ENCODE measurements at places on chromosomes 3 and 15.

- DNase-seq: no peak
These were observed 253.1 kb downstream of the NLGN1 start for GRCh38 chr3:173650596-173650995.

- DNase-seq: no peak
These were observed 137.8 kb upstream of the SNTN start for GRCh38 chr3:63514678-63515077.

- DNase-seq: no peak
These were observed 137.2 kb upstream of the EPHA6 start for GRCh38 chr3:96677156-96677555.

DNA sequence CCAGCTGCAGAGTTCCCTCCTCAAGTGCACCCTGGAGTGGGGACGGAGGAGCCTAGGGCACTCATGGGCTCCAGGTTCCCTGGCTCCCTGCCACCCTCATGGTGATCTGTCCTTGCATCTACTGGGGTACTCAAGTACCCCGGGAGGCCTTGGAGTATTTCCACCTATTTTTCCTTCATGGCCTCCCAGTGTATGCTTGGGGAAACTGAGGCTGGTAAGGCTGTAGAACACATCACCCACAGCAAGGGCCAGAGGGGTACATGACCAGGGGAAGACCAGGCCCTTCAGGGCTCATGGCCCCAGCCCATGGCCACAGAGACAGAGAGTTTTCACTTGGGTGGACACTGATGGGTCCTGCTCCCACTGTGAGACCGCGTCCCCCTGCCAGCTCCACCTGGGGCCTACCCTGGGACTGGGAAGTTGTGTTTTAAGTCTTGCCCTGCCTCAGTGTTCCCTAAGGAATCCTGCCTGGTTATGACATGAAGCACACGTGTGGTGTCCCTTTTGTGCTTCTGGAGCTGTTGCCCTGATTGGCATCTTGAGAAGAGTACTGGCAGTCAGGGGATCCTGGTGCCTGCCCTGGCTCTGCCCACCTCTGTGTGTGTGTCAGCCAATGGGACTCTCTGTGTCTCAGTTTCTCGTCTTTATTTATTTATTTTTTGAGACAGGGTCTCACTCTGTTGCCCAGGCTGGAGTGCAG lies 132.8 kb downstream of the TJP1 start:
- DNase-seq: no peak

DNA sequence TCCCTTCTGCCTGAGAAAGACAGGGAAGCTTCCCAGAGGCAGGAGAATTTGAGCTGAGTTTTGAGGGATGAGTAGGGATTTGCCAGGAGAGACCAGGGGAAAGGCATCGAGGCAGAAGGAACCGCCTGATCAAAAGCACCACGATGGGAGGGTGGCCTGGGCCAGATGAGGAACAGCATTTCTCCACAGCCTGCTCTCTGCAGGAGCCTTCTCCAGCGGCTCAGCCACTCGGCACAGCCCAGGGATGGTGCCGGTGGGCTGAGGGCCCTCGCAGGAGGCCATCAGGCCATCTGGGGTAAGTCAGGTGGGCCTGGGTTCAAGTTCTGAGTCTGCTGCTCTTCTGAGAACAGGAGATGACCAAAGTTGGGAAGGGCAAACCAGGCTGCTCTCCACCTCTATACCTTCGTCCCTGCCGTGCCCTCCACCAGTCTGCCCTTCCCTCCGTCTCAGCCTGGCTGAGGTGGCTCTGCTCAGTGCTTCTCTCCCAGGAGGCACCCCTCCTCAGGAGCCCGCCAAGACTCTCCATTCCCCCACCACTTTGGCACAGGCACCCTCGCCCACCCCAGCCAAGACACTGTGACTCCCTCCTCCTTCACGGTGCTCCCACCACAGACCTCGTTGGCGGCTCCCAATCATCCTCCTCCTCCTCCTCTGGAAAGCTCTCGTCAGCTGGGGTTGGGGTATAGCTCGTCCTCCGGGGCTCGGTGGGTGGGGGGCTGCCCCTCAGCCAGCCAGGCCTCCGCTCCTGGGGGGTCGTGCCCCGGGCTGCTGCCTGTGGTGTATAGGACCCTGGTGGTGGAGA lies 34.9 kb downstream of the GRIP2 start:
- DNase-seq: no peak

GRCh38 chr3:126965526-126966080 lies 17.3 kb upstream of the PLXNA1 start:
- no peak for DNase-seq

GRCh38 chr3:14254812-14255702 lies 76.4 kb downstream of the LSM3 start:
- no peak for DNase-seq

DNA sequence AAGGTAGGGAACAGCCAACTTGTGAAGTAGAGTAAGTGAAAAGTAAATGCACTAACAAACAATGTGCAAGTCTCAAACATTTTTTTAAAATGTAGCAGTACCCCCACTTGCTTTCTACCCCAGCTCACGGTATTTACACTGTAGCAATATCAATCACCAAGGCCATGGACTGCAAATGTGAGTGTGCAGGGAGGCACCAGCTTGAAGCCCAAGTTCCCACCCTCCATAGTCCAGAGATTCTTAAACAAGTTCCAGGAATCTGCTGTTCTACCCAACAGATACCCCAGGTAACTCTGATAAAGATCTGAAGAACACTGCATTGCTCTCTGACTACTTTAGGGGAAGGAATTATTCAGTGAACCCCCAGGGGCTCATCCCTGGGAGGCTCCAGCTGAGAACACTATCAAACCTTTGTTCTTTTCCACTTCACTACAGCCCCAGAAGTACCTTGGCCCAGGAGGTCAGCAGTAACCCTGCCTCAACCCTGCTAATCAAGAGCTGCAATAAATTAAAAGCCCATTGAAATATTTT lies 86.1 kb downstream of the FOXP1 start:
- no peak for DNase-seq

GRCh38 chr3:159082519-159082918 lies 280.7 kb downstream of the MFSD1 start:
- DNase-seq: no peak

GRCh38 chr3:172074032-172074431 lies 34.7 kb downstream of the FNDC3B start:
- DNase-seq: no peak

Data from posterior cingulate gyrus (tissue), 11 donors.